ENCODE measurements at places on chromosomes 13 and 19. TPM values are rescaled to one million over a fixed set of nuclear protein-coding genes. Genes with fewer than 3 reads are reported as not detected.
A peak's percentile ranks its signal among the peaks of the same experiment; 100 is the strongest.

FARP1 gene
- 233 TPM for total RNA-seq

DNA sequence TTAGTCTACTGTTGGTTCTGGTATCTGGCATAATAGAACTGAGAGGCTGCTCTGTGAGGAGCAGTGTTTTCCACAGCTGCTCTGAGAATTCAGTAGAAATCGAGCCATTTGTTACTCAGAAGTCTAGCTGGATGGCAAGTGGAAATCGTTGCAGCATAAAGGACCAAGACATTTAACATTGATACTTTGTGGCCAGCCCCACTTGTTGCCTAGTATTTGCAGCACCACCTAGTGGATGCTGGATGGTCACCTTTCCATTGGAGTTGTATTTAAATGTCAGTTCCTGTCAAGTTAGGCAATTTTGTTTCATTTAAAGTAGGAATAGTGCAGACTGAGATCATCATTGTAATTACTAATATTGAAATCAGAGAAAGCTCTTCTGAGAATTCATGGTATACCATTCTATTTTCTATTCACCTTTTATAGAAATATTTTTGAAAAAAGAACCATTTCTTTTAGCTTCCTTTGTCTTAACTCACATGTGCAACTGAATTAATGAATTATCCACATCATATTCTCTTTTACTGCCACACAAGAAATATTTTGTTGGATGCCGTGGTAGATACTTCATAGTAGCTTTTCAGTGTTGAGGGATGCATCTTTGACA is 64.6 kb downstream of the PDS5B start:
- DNase-seq: peak; percentile 45

ATP4A gene
- total RNA-seq: 0.32 TPM

DNA sequence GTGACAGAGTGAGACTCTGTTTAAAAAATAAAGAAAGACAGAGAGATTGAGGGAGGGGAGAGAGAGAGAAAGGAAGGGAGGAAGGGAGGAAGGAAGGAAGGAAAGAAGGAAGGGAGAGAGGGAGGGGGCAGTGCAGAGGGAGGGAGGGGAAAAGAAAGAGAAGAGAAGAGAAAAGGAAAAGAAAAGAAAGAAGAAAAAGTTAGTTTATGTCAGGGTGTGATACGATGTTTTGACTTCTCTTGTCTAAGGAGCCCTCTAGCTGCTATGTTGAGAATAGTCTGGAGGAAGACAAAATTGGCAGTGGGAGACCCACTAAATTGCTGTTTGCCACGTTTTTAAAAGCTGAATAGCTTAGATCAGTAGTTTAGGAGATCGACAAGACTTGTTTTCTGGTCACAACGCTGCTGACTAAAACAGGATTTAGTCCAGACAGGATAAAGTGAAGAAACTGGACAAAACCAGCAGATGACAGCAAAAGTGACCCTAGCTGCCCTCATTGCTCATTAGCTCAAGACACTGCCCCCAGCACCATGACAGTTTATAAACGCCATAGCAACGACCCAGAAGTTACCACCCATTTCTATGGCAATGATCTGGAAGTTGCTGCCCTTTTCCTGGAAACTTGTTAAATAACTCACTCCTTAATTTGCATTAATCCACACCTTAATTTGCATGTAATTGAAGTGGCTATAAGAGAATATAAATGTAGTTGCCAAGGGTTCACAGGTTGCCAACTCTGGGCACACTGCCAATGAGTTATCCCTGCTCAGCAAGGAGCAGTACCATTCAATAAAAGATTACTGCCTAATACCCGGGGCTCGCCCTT is 11.1 kb downstream of the TEX101 start:
- no peak for DNase-seq

DNA sequence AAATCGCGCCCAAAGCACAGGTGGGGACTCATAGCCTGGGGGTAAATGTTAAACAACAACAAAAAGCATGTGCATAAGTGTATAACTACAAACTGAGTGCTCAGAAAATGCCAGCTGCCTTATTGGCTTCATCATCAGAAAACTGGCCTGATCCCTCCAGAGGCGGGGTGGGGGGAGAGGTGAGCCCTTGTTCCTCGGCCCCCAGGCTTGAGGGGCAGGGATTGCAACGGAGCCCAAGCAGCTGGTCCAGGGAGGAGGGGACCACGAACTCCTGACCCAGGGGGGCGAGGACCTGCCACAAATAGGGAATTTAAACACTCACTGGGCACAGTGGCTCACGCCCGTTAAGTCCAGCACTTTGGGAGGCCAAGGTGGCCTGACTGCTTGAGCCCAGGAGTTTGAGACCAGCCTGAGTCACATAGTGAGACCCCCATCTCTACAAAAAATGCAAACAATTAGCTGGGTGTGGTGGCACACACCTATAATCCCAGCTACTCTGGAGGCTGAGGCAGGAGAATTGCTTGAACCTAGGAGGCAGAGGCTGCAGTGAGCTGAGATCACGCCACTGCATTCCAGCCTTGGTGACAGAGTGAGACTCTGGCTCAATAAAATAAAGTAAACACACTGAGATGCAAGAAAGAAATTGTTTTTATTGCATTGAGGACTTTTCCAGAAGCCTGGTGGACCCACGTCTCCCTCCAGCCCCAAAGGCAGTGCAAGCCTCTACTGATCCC is 8.7 kb downstream of the SIRT6 start:
- DNase-seq: no peak

- no peak for DNase-seq
These were observed at the start of gene TMEM238 for GRCh38 chr19:55384131-55384919. Gene TMEM238 (minus strand): TSS chr19:55384292. CDS start chr19:55384259, 33 bp downstream.

- DNase-seq: no peak
These were observed 28.2 kb upstream of the GPI start for GRCh38 chr19:34336781-34337271.

C5AR2 gene
- total RNA-seq: not detected

GRCh38 chr19:50546527-50547221 is 21.6 kb downstream of the LRRC4B start:
- no peak for DNase-seq

GRCh38 chr13:90541346-90541745 is 806.1 kb upstream of the MIR17HG start:
- no peak for DNase-seq

MRPL54 gene
- total RNA-seq: 33.0 TPM
